ENCODE measurements at places on chromosomes 5 and 9.

GRCh38 chr5:177131019-177131320 lies 2.6 kb upstream of the NSD1 start:
- peak; percentile 6 for DNase-seq

DNA sequence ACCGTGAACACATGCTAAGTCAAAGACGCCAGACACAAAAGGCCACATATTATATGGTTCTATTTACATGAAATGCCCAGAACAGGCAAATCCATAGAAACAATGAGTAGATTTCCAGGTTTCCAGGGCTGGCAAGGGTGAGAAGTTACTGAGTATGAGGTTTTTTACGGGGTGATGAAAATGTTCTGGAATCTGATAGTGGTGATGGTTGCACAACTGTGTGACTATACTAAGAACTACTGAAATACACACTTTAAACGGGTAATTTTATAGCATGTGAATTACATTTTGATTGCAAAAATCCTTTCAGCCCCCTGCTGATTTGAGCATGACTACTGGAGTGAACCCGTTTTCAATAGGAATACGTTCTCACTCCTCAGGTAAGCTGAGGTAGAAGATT lies 46.7 kb upstream of the TBC1D9B start:
- DNase-seq = no peak

DNA sequence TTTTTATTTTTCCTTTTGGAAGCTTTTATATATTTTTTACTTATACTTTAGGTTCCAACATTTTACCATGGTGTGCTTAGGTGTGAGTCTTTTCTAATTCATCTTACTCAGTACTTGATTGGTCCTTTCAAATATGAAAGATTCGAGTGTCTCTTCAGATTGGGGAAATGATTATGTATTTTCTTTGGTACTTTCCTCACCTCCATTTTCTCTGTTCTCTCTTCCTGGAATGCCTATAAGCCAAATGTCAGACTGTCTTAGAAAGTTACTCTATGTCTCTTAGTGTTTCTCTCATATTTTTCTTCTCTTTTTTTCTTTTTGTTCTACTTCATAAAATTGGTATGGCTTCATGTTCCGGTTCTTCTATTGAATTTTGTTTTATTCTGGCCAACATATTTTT lies 119.6 kb upstream of the SV2C start:
- DNase-seq = no peak

DNA sequence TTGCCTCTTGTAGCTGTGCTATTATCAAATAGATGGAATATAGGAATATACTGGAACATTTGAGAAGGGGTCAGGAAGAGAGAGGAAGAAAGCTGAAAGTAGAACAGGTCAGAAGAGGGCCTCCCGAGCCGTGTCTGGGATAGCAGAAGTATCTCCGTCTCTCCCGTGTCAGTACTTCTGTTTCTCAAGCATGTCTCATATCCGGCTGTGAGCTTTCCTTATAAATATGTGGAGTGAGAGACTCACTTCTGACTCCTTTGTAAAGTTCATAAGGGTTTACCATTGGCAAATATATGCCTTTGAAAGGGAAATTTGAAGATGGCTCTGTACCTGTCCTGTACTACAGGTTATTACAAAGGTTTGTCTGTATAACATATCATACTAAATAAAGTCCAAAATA lies 50.3 kb downstream of the MOCS2 start:
- no peak for DNase-seq

DNA sequence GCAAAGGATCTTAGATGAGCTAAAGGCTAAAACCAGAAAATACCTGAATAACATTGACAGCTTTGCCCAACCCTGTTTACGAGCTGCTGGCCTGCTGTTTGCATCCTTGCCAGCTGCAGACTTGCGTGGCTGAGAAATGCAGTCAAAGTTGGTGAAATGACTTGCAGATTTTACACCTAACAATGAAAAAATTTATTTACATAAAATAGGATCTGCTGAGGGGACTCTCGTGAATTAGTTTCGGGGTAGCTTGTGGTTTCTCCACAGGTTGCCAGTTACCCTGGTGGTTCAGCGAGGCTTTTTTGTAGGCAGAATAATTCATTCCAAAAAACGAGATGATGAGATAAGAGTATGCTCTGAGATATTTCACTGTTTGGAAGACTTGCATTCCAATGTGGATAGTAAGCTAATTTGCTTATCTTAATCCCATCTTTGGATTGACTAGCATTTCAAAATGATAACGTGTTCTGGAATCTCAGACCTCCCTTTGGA lies 65.7 kb upstream of the FANCC start:
- no peak for DNase-seq

GRCh38 chr9:85863875-85864274 lies 77.1 kb upstream of the NAA35 start:
- no peak for DNase-seq

GRCh38 chr9:86977205-86977835 lies 30.0 kb upstream of the GAS1 start:
- no peak for DNase-seq

DNA sequence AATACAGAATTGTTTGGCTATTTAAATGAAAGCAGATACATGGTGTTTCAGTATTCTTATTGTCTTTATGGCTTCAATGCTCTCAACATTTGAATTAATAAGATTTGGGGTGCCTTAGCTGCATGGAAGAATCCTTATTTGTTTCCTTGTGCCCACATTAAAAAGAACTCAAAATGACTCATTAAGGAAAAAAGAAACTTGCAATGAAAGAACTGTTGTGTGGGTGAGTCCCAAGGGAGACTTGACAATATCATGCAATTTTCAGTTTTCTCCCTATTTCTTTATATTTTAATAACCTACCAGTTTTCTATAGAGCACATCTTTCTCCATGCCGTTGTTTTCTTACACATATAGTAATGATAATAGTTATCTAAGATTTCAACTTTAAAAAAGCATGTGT lies 404.0 kb downstream of the PDE4D start:
- DNase-seq = no peak

GRCh38 chr9:92607773-92608172 lies 62.2 kb downstream of the IPPK start:
- DNase-seq = no peak

GRCh38 chr5:14816374-14816998 lies 55.1 kb downstream of the ANKH start:
- no peak for DNase-seq

- no peak for DNase-seq
Observed at GRCh38 chr5:173312821-173313220, 15.4 kb downstream of the STC2 start.

Data from posterior vena cava (tissue), 2 donors.